Stimulated activated CD4-positive, alpha-beta T cell treated with anti-CD3 and anti-CD28 coated beads, Interleukin-4, amount 100 ng/mL, for 1 hour (primary cell): ENCODE measurements at places on chromosomes 2 and 18.

- DNase-seq = no peak
These were observed 160.6 kb downstream of the GALNT3 start for GRCh38 chr2:165633431-165633830.

- DNase-seq = no peak
These were observed 238.9 kb downstream of the XIRP2 start for GRCh38 chr2:167127135-167127534.

- no peak for DNase-seq
These were observed 2.1 kb upstream of the TRIB2 start for GRCh38 chr2:12714391-12715221.

GRCh38 chr2:188146888-188147287 lies 144.8 kb upstream of the GULP1 start:
- DNase-seq = no peak

- DNase-seq = no peak
These were observed 27.3 kb downstream of the CYB5A start for GRCh38 chr18:74264303-74265020.

- DNase-seq = no peak
These were observed 1386.5 kb downstream of the RPIA start for GRCh38 chr2:90077948-90078347.

- no peak for DNase-seq
These were observed 402.4 kb upstream of the LRRTM1 start for GRCh38 chr2:80706951-80707350.

DNA sequence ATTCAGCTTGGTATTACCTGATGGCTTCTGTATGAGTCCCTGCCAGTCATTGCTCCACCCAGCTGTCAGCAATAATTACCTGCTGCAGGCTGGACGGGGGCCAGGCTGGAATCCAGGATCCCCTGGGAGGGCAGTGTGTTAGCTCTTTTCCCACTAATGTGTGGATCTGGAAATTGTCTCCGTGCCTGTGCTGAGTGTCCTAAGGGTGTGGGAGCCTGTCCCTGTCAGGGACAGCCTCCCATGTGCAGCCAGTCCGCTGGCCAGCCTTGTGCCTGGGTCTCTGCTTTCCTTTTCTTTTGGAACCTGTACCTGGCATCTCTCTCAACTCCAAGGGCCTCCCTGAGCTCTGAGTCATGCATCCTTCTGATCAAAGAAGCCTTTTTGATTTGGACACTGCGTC lies 107.2 kb upstream of the SPRED2 start:
- no peak for DNase-seq

- DNase-seq = no peak
These were observed 560.8 kb upstream of the FAM98A start for GRCh38 chr2:34159901-34160300.

- DNase-seq = no peak
These were observed 18.3 kb downstream of the ERBB4 start for GRCh38 chr2:212520340-212520739.

- no peak for DNase-seq
These were observed 76.5 kb downstream of the STRN start for GRCh38 chr2:36889795-36890194.

- DNase-seq = no peak
These were observed 169.3 kb downstream of the TMEM200C start for GRCh38 chr18:5726011-5726410.

- no peak for DNase-seq
These were observed 50.6 kb upstream of the GALNT5 start for GRCh38 chr2:157206916-157207315.

DNA sequence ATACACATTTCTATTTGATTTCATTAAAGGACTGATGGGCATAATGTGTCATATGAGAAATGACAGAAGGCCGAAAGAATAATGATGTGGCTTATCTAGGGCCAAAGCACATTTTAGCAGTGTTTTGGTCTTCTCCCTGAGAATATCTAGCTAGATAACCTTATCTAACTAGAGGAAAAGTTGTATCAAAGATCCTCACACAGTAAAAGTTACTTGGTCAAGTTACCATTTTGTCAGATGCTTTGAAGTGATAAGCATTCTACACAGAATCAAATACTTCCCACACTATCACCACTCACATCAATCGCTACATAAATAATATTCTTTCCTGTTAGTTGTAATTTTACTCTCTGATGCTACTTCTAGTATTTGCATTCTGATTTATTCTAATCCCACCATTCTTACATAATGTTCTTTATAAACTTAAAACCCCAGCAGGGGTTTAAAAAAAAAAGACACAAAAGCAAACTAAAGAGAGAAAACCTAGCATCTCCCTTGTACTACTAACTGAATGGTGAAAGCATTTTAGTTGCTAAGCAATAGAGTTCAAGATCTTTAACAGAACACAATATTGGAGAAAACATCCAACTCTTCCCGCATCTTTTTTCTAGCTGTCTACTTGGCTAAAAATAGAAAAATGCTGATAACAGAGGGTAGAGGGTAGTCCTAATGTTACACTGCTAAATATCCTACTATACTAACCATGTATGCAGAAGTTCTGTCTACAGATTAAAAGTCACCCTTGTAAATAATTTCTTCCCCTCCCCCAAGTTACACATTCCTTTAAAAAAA lies 8.0 kb downstream of the XPO1 start:
- DNase-seq = no peak

DNA sequence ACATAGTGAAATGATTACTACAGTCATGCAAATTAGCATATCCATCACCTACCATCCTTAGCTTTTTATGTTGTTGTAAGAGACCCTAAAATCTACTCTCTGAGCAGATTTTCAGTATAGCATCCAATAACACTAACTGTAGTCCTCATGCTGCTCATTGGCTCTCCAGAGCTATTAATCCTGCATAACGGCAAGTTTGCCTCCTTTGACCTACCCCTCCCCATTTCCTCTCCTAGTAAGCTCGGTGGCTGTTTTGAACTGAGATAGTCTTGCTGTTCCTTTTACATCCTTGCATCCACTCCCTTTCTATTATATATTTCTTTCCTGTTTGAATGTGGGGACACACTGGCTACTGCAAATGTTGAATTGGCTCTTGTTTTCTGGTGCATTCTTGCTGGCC lies 481.5 kb downstream of the TSN start:
- DNase-seq = no peak

DNA sequence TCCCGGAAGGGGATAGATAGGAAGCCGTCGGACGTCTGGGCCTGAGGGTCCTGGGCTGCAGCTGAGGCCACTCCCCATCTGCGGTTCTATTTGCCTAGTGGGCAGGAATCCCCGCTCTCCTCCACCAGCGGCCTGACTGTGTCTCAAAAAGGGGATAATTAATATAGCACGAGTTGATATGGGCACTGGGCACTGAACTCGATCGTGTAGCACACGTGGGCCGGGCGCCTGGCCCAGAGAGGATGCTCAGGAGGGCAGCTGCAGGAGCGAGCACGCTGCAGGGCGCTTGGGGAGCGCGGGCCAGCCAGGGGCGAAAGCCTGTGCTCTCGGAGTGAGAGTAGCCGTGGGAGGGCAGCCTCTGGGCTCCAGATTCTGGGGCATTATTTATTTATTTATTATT lies 8.8 kb upstream of the GBX2 start:
- DNase-seq = no peak

GRCh38 chr18:13513481-13513880 lies 212.9 kb downstream of the FAM210A start:
- no peak for DNase-seq

DNA sequence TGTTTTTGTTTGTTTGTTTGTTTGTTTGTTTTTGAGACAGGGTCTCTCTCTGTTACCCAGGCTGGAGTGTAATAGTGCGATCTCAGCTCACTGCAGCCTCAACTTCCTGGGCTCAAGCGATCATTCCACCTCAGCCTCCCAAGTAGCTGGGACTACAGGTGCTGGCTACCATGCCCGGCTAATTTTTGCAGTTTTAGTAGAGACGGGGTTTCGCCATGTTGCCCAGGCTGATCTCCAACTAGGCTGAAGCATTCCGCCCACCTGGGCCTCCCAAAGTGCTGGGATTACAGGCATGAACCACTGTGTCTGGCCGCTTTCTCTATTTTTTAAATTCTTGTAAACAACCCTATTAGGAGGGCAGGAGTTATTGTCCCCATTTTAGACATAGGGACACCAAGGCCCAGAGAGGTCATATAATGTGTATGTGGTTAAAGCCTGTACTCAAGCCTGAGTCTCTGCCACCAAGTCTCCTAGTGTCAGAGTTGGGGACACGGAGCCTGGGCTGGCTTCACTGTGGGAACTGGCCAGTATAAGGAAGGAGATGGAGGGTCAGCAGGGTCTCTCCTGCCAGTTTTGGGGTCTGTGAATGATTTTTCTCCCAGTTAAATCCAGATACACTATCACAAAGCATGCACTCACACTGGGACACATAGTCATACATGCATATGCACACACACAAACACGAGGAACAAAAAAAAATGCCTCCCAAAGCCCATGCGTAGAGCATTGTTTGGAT lies 27.5 kb upstream of the MCFD2 start:
- no peak for DNase-seq

- DNase-seq = no peak
These were observed 65.4 kb downstream of the FAM168B start for GRCh38 chr2:131027566-131028528.

DNA sequence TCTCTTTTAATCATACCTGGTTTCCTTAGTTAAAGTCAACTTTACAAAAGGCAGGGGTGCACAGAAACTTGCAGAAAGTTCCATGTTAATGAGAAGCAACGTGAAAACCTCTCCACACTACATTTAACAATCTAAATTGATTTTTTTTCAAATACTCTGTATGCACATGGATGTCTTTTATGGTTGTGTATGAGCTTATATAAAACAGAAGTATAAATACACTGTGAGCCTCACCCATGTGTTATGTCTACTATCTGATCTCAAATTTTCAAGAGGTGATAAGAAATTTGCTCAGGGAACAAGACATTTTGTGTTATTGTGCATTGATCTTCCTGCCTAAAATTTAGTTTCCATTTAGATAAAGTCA lies 617.6 kb downstream of the ADCYAP1 start:
- no peak for DNase-seq

DNA sequence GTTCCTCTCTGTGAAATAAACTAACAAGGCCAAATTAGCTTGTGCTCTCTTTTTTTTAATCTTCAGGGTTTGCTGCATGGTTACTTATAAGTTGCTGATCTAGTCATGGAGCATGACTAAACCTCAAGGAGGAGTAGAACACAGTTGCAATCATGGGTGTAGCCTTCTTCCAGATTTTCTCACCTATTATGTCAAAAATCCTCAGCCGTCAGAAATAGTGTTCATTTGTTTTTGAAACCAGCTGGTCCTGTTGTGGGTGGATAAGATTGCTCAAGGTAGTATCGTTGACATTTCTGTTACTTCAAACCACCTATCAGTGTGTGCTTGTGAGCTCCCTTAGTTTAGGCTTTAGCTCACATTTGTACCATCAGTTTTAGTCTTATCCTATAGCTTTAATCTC lies 11.2 kb downstream of the RELCH start:
- no peak for DNase-seq

GRCh38 chr2:2775018-2775417 lies 443.9 kb upstream of the MYT1L start:
- no peak for DNase-seq

- no peak for DNase-seq
These were observed 1.1 kb downstream of the DIPK1C start for GRCh38 chr18:74456017-74456348.

DNA sequence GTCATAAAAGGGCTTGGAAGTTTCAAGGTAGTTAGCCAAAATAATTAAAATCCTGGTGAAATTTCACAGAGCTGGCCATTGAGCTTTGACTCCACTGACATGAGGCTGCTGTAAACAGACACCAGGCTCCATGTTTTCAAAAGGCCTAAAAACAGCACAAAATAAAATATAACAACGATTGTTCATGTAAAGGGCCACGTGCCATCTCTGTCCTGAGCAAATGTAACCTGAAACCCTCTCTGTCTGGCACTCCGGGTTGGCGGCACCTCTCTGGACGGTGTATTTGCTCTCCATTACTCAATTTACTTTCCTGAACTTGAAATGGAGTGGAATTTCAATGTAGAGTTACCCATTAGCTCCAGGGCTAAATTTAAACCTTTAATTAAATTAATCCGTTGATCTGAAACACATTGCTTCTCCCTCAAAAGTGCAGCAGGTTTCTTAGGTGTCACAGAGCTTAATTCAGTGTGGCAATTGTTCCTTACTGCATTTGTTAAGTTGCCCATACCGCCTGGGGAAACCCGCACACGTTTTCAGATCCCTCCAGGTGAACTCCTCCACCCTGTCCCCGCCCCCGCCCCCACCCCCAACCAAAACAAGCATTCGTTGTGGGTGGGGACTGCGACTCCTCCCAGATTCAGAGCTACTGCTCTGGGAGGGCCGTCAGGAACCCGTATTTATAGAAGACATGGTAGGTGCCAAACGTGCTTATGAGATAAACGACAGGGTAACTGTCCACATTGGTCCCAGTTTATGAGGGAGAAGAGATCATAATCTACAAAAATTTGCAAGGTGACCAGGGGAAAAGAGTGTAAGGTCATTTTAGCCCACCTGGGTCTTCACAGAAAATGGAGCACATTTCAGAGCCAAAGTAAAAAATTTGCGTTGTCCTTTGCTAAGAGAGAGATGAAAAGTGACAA lies 1.2 kb upstream of the CABLES1 start:
- DNase-seq = peak; percentile 41

DNA sequence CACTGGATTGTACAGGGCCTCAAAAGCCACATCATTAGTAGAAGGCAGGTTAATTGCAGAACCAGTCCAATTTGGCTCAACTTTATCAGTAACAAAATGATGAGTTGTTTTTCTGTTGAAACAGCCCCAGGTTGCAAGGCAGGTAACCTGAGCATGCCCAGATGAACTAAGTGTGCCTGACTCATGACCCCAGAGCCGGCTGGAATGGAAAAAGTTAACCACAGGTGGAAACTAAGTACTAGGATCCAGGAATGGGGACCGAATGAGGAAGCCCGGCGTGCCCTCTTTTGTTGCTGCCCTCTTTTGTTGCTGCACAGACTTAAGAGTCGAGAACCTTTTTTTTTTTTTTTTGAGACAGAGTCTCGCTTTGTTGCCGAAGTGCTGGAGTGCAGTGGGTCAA lies 79.5 kb upstream of the YWHAQ start:
- DNase-seq = no peak

DNA sequence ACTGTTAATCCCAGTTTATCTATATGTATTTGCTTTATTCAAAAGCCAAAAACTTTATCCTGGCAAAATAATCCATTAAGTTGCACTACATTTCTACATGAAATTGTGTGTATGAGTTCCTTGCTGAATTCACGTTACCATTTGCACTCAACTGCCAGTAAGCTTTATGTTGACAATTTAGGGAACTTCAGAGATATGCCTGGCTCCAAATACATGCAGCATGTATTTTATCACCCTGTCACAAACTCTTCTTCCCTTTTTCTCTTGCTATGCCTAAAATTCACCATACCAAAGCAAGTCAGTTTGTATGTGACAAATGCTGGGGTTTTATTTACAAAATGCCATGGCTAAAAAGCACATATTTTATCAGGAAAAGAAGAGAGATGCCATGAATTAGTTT lies 157.6 kb upstream of the CDH2 start:
- DNase-seq = no peak

GRCh38 chr2:189024901-189025618 lies 50.9 kb downstream of the COL3A1 start:
- no peak for DNase-seq

- no peak for DNase-seq
These were observed 852.6 kb downstream of the DPP10 start for GRCh38 chr2:115294999-115295398.

- no peak for DNase-seq
These were observed 69.7 kb upstream of the TMEM200C start for GRCh38 chr18:5964996-5965395.
